Naive thymus-derived CD8-positive, alpha-beta T cell (primary cell): ENCODE measurements at places on chromosomes 12 and 14. TPM values are rescaled to one million over a fixed set of nuclear protein-coding genes. Genes with fewer than 3 reads are reported as not detected.

DNA sequence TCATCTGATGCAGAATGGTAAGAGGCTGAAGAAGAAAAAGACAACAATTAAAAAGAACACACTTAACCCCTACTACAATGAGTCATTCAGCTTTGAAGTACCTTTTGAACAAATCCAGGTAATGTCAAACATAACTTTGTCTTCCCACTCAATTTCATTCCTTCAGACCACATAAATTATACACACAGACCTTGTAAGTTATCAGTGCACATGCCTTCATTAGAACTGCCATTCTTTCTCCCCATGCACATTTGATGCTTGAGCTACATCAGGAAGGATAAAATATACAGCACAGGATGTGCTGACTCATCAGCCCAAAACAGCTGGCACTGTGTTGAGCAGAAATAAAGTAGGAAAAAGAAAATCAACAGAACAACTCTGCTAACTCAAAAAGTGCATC is 246.7 kb downstream of the PAWR start:
- no peak overlapping the region for H3K4me3 ChIP-seq
- H3K27ac ChIP-seq: peak overlapping the region; percentile 69
- no peak for DNase-seq
- H3K27me3 ChIP-seq: no peaks in the 10 kb centered on the region
- no peaks in the 10 kb centered on the region for H3K36me3 ChIP-seq

DNA sequence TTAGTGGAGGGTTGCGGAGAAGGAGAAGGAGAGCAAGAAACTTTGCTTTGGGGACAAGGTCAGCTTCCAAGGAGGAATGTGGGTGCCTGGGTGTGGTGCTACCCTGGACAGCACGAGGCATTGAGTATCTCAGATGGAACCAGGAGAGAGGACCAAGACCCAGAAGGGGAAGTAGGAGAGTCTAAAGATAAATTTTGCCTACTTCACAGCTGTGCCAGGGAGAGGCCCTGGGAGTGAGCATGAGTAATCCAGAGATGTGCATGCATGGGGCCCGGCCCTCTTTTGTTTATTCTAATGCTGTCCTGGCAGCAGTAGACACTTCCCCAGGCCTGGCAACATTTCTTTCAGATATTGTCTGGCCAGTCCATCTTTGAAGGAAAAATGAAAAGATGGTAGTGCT is 49.5 kb upstream of the GNPNAT1 start:
- no peaks in the 10 kb centered on the region for H3K27me3 ChIP-seq
- H3K36me3 ChIP-seq: no peaks in the 10 kb centered on the region
- H3K4me3 ChIP-seq: no peak overlapping the region
- no peaks in the 10 kb centered on the region for H3K4me1 ChIP-seq

- peaks cover 7% of the 10 kb centered on the region for H3K4me1 ChIP-seq
- H3K27ac ChIP-seq: no peak overlapping the region
- H3K4me3 ChIP-seq: no peak overlapping the region
- no peaks in the 10 kb centered on the region for H3K36me3 ChIP-seq
- DNase-seq: no peak
These were observed 27.0 kb upstream of the CPM start for GRCh38 chr12:68959891-68960464.

DNA sequence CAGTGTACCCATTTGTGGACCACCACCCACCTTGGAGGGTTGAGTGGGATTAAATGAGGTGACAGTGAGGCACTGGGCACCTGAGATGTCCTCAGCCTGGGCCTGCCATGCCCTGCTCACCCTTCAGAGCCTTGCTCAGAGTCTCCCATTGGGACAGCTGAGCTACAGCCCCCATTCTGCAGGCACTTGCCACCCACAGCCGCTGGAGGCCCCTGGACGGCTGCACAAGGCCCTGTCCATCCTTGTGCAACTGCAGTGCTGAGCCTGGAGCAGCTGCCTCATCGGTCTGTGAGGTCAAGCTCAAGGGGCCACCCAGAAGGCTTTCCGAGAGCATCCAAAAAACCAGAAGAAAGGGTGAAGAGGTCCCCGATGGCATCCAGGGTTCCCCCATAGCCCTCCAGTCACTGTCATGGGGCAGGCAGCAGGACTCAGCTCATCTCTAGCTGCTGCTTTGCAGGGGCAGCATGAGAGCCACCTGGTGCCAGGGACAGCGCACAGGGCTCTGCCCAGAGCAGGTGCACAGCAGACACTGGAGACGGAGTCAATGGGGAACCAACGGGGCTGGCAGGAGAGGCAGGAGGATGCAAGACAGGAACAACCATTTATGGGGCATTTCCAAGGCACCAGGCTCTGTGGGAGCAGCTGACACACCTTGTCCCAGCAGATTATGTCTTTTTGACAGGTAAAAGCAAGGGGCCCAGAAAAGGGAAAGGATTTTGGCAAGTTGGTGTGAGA is 84.6 kb downstream of the ARL6IP4 start:
- H3K36me3 ChIP-seq: no peaks in the 10 kb centered on the region
- peaks cover 81% of the 10 kb centered on the region for H3K4me1 ChIP-seq
- H3K27me3 ChIP-seq: no peaks in the 10 kb centered on the region
- peak overlapping the region; percentile 87 for H3K27ac ChIP-seq

GRCh38 chr12:91493308-91493707 is 310.7 kb upstream of the DCN start:
- no peak for DNase-seq
- no peaks in the 10 kb centered on the region for H3K36me3 ChIP-seq
- no peaks in the 10 kb centered on the region for H3K4me1 ChIP-seq

GRCh38 chr12:30694412-30695198 is 1.1 kb downstream of the IPO8 start:
- H3K27me3 ChIP-seq: no peaks in the 10 kb centered on the region
- DNase-seq: no peak
- H3K27ac ChIP-seq: peak overlapping the region; percentile 88
- peaks cover 4% of the 10 kb centered on the region for H3K36me3 ChIP-seq
- peaks cover 54% of the 10 kb centered on the region for H3K4me1 ChIP-seq

DNA sequence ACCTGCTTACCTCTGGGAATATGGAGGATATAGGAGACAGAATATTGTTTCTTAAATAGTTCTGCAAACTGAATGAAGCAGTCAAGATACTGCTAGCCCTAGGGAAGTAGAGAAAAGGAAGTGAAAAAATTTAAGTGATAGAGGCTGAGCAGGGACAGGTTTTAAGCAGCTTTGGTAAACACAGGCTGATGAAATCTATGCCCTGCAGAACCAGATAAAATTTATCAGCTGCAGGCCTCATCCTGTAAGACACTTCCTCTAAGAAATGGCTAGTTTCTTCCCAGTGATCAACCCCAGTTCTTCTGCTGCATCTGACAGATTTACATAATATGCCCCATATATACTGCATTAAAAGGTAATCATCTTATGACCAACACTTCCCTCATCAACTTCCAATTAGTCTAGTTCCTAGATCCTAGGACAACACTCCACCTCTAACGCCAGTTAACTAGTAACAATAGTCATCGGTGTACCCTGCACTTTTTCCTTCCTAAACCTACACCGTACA is 1.3 kb upstream of the ESYT1 start:
- H3K4me3 ChIP-seq: peak overlapping the region; percentile 9
- H3K4me1 ChIP-seq: peaks cover 69% of the 10 kb centered on the region
- peak overlapping the region; percentile 90 for H3K27ac ChIP-seq
- no peaks in the 10 kb centered on the region for H3K27me3 ChIP-seq

GRCh38 chr12:2348482-2348852 is 295.7 kb downstream of the CACNA1C start:
- DNase-seq: no peak
- H3K4me1 ChIP-seq: peaks cover 17% of the 10 kb centered on the region
- H3K36me3 ChIP-seq: no peaks in the 10 kb centered on the region

GRCh38 chr14:60327447-60328331 is 78.7 kb downstream of the PPM1A start:
- H3K4me3 ChIP-seq: peak overlapping the region; percentile 91
- peak; percentile 30 for DNase-seq
- peaks cover 30% of the 10 kb centered on the region for H3K4me1 ChIP-seq
- peaks cover 3% of the 10 kb centered on the region for H3K27me3 ChIP-seq
- H3K27ac ChIP-seq: peak overlapping the region; percentile 76

DNA sequence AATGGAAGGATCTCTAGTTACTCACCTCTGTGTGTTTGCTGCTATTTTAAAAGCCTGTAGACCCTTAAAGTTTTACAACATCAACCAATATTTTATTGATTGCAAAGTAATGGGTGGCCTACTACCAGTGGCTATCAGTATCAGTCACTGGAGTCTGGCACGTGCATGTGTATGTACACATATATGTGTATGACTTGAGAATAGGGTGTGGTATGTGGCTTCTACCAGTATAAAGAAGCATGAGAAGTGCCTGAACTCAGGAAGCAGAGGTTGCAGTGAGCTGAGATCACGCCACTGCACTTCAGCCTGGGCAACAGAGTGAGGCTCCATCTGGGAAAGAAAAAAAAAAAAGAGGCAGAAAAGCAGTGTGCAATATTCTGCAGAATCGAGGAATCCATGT is 45.5 kb upstream of the GAS2L3 start:
- no peaks in the 10 kb centered on the region for H3K4me1 ChIP-seq
- DNase-seq: no peak
- H3K4me3 ChIP-seq: no peak overlapping the region
- peaks cover 30% of the 10 kb centered on the region for H3K27me3 ChIP-seq
- H3K27ac ChIP-seq: no peak overlapping the region
- H3K36me3 ChIP-seq: no peaks in the 10 kb centered on the region

Gene KRT79
- total RNA-seq: not detected

Gene ARHGEF40
- total RNA-seq: 0.08 TPM

Gene OASL
- total RNA-seq: 1.9 TPM

Gene GARIN6
- not detected for total RNA-seq

Gene TAS2R10
- 1.3 TPM for total RNA-seq
